ENCODE measurements at places on chromosomes 6 and 20.

- DNase-seq, result no peak
Measured at GRCh38 chr6:4853782-4854511, 77.7 kb downstream of the CDYL start.

DNA sequence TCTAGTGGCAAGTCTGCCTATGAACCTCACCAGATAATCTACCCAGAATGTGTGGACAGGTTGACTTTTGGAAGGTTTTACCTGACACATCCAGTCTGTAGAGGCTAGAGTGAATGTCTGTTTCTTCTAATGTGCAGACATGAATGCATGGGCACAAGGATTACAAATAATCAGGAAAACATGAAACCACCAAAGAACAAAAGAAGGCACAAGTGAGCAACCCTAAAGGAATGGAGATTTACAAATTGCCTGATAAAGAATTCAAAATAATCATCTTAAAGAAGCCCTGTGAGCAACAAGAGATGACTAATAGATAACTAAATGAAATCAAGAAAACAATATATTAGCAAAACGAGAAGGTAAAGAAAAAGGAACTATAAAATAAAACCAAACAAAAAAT is 876.1 kb upstream of the ADGRB3 start:
- no peak for DNase-seq

DNA sequence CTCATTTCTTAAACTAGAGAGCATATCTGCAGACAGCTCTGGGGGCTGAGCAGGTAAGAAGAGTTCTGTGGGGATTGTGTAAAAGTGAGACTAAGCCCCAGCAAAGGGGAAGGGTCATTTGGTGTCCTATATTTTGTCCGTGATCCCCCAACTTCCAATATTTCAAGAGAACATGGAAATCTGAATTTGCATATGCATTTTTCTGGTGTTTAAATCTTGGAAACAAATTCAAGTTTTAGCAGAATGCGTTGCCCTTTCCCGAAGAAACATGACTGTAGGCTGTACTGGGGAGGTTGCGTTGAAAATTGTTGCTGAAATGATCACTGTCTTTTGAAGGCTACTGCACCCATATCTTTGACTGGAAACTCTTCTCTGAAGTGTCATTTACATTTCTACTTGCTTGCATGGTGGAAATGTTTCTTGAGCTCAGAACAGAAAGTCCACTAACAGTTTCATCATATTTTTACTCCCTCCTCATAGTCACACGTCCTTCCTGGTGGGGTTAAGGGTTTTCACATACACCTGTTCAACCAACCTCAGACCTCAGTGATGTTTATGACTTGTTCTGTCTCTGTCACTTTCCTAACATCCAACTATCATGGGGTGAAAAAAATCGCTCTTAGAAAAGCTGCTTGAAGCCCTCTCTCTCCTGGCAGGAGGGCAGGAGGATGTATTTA is 140.3 kb downstream of the BCAS1 start:
- no peak for DNase-seq

DNA sequence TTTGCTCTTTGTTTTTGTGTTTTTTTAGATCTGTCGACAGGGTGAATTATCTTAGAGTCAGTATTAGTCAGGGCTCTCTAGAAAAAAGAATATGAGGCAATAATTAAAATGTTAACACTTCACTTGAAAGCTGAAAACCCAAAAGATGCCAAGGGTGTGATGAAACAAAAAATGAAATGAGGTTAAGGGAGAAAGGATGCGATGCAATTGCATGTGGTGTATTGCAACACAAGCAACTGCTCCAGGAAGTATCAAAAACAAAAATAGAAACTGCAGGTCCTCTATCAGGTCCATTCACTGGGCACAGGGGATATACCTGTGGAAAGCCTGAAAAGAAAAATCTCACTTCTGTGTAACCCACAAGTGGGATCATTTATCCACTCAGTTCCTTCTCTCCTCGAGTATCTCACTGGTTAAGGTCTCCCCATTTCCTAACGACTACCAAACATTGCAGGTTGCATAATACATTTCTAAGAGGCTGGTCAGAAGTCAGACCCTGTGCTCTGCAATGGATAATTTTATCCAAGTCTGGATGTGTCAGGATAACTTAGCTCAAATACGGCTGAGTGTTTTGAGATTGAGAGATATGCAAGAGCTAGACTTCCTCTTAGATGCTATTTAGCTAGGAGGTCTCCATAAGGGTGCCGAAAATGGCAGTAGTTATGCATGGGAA is 257.7 kb upstream of the GJE1 start:
- no peak for DNase-seq

DNA sequence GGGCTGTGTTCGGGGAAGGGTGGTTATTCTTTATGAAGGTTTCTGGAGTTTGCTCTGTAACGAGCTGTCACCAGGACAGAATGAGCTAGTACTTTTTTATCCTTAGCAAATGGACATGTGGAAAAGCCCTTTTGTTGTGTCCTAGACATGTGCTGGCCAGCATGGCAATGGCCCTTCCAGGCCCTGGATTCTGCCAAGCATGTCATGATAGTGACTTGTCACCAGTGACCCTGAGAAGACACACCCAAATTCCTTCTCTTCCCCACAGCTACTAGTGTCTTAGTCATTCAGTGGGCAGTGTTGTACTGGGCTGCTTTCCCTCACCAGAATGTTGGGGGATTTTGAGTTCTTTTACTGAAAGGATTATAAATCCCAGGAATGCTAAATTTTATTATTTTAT is 74.0 kb upstream of the XRN2 start:
- no peak for DNase-seq

- no peak for DNase-seq
Measured at GRCh38 chr6:163308629-163309440, 105.7 kb upstream of the QKI start.

GRCh38 chr20:60630609-60631008 is 621.5 kb upstream of the CDH4 start:
- DNase-seq, result no peak

DNA sequence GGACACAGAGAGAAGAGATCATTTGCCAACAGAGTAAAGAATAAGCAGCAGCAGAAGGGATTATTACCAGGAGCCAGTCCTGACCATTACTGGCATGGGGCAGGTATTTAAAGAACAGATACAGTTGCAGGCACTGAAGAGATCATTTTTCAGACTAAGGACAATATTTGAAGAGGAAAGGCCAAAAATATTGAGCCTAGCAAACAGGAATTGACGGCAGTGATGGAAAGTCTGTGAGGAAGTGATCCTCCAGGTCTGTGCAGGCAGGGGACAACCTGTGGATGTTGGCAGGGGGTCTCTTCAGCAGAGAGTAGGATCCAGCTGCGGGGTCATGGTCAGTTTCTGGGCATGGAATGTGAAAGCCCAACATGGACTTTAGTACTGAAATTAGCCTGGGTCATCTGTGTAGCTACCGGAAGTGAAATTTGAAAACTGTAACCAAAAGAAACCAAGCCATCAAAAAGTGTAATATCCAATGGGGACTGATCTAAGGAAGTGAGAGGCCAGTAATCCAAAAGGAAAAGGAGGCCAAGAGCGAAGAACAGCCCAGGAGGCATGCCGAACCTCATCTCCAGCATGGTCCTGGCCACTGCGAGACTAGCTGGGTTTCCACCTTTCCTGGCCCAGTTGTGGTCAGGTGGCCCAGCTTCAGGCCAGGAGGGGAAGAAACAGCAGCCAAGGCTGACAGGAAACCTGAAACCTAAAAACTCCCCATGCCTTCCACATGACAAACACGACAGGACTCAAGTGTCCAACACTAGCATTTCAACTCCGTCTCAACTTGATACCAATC is 115.1 kb upstream of the TNFAIP3 start:
- DNase-seq, result no peak

DNA sequence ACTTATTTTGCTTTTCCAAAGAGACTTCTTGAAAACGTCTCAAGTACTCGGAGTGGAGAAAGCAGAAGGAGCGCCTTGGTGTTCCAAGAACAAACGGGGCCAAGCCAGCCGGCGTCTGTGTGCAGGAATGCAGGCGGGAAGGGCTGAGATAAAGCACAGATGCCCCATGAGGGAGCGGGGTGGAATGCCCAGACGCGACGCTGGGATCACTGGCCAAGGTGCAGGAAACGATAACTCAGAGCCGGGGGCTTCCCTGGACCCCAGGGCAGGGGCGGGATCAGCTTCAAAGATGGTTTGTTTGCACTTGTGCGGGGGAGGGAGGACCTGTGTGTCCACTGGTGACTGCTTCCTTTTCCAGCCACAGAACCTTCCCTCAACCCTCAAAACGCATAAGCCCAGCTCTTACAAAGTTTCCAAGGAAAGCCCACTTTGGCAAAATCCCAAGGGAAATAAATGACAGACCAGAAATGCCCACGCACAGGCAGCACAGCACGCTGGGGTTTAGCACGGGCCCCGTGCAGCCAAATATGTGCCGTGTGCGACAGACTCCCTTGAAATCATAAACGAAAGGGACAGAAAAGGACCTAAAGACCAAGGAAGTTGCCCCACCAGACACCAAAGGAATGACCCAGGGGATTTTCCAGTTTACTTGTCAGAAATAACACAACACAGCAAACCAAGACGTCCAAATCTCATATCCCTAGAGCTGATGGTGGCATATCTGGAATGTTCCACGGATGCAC is 113.9 kb downstream of the NFATC2 start:
- no peak for DNase-seq

DNA sequence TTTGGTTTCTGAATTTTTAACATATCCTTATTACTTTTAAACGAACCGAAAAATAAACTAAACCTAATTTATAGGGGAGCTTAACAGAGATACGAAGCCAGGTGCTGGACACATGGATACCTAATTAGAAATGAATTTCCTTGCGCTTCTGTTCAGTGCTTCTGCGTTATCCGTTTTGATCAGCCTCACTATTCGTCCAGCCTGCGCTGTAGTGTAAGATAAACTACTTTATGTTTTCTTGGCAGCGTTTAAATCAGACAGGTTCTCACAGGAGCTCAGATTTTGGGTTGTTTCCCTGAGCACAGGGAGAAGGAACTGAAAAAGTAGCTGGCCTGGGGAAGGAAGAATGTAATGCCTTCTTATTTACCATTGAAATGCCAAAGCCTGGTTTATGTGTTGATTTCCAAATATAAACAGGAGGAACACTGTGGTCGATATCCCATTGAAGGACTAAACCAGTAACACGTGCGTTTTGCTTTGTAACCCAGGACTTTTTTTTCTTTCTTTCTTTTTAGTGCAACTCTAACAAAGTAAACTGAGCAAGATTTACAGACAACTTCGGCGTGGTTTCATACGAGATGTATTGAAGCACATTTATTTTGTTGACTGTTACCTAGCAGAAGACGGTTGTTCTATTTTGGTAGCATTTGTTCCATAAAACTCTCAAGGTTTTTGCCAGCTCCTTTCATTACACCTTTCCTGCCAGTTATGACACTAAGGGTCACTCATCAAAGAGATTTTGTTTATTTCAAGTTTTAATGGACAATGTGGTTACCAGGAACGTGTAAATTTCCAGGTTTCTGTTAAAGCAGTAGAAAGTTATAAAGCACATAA is 214.8 kb upstream of the HEY2 start:
- no peak for DNase-seq

- no peak for DNase-seq
Measured at GRCh38 chr20:41467690-41468089, 101.1 kb upstream of the EMILIN3 start.

DNA sequence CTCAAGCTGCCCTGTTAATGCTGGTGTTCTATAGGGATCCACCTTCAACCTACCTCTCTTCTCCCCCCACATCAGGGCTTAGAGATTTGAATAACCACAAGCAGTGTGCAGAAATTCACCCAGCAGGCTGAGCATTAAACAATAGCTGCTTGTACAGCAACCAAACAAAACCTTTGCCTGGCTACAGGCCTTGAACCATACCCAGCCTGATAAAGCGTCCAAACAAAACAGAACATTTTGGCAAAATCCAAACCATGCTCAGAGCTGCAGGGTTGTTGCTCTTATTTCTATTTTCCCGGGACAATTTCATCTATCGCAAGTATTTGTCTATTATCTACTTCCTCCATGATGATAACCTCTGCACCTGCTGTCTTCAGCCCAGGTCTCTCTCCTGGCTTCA is 142.3 kb downstream of the UNC5CL start:
- no peak for DNase-seq

- DNase-seq, result no peak
Measured at GRCh38 chr6:148432462-148433195, 90.0 kb downstream of the SASH1 start.

- no peak for DNase-seq
Measured at GRCh38 chr20:62045529-62046285, 20.0 kb downstream of the TAF4 start.

GRCh38 chr20:48668451-48668946 is 159.3 kb downstream of the PREX1 start:
- no peak for DNase-seq

DNA sequence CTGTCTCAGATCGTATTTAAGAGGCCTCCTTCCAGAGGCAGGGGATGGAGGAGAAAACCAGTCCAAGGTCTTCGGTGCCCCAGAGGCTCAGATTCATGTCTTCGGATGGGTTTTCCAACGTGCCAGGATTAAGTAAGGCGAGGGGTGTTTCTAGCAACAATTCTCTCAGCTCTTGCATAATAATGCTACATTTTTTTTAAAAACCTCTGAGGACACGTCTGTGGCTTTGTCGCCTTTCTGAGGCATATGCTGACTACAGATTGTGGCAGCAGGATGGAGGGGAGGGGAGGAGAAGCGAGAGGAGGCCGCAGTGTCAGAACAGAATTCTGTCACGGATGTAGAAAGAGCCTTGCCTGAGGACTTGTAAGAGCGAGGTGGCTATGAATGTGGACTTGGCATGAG is 17.7 kb upstream of the CCDC167 start:
- DNase-seq, result peak; percentile 70

GRCh38 chr6:143564484-143565017 is 53.0 kb upstream of the FUCA2 start:
- DNase-seq, result no peak

GRCh38 chr20:44418069-44418905 is 57.4 kb upstream of the TTPAL start:
- no peak for DNase-seq

DNA sequence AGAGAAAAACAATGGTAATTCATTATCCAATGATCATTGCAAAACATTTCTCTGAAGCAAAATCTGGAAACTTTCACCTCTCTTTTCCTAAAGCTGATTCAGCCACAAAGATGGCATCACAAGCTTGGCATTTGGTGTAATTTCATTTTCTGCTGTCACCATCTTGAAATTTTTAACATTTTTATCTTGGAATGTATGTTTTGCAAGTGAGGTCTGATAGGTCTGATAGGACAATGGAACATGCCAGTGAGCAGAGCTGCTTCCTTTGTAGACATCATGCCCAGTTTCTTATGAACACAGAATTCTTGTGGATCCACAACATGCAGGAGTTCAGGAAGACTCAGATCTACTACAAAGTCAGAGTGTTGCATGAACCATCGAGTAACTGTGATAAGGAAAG is 969.6 kb downstream of the EYS start:
- DNase-seq, result no peak

DNA sequence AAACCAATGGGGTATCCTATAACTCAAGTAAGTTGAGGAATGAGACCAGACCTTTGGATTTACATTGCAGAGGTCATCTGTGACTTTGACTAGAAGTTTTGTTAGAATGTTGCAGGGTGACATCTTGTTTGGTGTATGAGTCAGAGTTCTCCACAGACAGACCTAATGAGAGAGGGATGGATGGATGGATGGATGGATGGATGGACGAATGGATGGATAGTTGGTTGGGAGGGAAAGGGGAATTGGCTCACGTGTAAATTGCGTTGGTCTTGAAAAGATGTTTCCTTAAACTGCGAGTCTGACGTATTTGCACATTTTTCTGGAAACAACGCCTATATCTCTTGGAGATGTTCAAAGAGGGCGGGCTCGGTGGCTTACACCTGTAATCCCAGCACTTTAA is 1.0 kb upstream of the MTRES1 start:
- no peak for DNase-seq
